ENCODE measurements at places on chromosomes 5 and 9. TPM values are rescaled to one million over a fixed set of nuclear protein-coding genes. Genes with fewer than 3 reads are reported as not detected.

DNA sequence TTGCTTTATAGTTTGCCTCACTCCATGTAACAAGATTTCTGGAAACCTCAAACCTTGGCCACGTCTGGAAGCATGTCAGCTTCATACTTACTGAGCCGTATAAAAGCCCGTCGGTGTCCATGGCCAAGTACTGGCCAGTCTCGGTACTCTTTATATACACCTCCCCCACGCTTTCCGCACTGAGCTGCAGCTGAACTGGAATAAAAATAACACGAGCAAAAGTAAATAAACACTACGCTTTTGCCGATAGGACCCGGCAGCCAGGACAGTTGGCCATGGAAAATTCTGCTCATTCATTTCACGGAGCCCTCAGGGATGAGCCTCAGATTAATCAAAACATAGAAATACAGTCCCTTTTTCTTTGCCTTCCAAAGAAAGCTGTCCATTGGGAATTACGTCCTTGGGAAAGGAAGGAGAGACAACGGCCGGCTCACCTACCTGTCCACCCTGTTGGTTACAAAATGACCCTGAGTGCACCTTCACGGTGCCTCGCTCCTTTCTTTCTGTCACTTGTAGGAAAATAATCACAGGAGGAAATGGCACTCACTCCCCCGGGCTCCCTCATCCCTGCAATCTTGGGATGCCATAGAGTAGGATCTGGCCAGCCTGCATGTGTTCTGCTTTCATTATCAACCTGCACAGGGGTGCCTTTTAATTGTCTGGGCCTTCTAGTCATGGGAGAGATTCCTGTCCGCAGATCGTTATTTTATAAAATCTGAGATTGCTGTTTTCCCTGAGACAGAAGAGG, 85.1 kb downstream of the FGF1 start:
- no peak for DNase-seq

- no peak for DNase-seq
Measured at GRCh38 chr9:123302348-123303214, 34.2 kb upstream of the STRBP start.

Gene CMYA5
- total RNA-seq: 0.22 TPM

Gene OLFM1
- total RNA-seq: not detected
